ENCODE measurements at places on chromosomes 3 and 15.

GRCh38 chr15:74375303-74375693 lies 7.9 kb upstream of the CYP11A1 start:
- DNase-seq = peak; percentile 87

- peak; percentile 42 for DNase-seq
These were observed 21.0 kb downstream of the RAB8B start for GRCh38 chr15:63210151-63211091.

GRCh38 chr3:176663387-176663786 lies 533.9 kb downstream of the TBL1XR1 start:
- DNase-seq = no peak

DNA sequence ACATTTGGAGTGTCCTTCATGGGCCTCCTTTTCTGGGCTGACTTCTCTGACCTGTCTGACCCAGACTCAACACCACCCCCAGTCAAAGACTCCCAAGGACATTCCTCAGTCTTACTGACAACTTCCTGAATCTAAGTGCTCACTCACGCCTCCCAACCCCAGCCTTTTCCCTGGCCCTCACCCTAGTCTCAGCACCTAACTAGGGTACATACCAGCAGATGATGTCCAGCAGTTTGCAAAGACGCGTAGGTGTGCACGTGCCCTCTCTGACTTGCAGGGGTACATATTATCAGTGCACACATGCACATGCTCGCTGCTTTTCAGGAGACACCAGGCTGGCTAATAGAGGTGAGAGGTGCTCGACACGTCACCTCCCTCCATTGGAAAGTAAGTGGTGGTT lies 38.7 kb upstream of the SLCO2A1 start:
- no peak for DNase-seq

GRCh38 chr3:14503706-14504065 lies 36.5 kb downstream of the GRIP2 start:
- DNase-seq = no peak

Data from CD4-positive, alpha-beta T cell treated with Interleukin-21 for 1 hour (primary cell).